ENCODE measurements at places on chromosomes 1 and 21.

GRCh38 chr21:45152265-45152746 lies 77.9 kb downstream of the ADARB1 start:
- DNase-seq: no peak

- no peak for DNase-seq
Observed at GRCh38 chr1:153515504-153516394, 20.0 kb downstream of the S100A6 start.

GRCh38 chr1:217527151-217527550 lies 103.7 kb downstream of the GPATCH2 start:
- DNase-seq: no peak

GRCh38 chr1:27379564-27380122 lies 3.5 kb downstream of the CD164L2 start:
- no peak for DNase-seq

DNA sequence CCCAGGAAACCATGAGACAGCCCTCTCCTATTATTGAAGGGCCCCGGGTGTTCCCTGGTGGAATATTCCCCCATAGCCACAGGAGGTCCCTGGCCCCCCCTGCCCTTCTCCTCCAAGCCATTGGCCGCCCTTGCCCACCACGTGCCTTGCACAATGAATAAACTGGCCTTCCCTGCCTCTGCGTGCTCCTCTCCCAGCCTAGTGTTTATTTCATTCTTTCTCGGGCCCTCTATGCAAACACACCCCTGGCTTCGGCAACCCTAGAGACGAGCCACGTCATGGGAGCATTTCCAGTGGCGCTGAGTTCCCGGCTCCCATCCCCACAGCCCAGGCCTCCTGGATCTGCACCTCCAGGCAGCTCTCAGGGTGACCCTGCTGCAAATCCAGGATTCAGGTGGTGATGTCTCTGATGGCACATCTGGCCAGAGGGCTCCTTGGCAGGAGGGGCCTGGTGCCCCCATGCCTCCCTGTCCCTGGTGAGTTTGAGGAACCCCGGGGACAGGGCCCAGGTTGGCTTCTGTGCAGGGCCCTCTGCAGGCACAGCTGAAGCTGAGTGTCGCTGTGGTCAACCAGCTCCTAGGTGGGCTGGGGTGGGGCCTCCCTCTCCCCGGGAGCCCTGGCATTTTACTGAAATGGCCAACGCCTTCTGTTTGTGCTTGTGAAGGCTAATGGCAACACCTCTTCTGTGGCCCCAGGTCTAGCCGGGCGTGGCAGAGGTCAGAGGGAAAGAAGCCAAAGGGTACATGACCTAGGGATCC lies 6.2 kb downstream of the KRTAP10-12 start:
- DNase-seq: peak; percentile 63

GRCh38 chr1:208223136-208223535 lies 21.0 kb downstream of the PLXNA2 start:
- DNase-seq: no peak

DNA sequence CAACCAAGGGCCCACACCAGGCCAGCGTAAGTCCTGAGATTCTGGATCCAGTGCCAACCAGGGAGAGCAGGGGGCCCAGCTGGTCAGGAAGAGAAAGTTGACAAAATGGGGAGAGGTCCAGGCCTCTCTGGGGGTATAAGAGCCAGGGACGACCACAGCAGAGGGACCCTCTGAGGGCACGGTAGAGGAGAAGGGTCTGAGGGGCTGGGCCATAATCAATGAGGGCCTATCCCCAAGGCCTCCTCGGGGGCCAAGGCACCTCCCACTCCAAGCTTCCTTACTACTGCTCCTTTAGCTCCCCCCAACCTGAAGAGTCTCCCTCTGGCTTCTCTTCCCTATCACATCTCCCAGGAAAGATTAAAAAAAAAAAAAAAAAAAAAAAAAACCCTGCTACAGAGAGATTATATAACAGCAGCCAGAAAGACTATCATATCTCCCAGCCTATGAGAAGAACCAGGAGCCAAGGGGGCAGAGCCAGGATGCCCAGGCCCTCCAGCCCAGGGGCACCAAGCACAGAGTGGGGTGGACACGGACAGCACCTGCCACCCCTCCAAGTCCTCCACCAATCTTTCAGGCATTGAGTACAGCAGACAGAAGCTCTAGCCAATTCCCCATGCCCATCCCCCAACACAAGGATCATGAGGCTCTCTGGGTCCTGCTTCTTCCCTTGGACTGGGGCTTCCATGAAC lies 2.7 kb downstream of the MEF2D start:
- peak; percentile 46 for DNase-seq
